Fibroblast of skin of right biceps (primary cell): ENCODE measurements at places on chromosomes 6 and 20.

GRCh38 chr6:4009486-4009885, 69.5 kb downstream of the FAM217A start:
- no peak for DNase-seq

DNA sequence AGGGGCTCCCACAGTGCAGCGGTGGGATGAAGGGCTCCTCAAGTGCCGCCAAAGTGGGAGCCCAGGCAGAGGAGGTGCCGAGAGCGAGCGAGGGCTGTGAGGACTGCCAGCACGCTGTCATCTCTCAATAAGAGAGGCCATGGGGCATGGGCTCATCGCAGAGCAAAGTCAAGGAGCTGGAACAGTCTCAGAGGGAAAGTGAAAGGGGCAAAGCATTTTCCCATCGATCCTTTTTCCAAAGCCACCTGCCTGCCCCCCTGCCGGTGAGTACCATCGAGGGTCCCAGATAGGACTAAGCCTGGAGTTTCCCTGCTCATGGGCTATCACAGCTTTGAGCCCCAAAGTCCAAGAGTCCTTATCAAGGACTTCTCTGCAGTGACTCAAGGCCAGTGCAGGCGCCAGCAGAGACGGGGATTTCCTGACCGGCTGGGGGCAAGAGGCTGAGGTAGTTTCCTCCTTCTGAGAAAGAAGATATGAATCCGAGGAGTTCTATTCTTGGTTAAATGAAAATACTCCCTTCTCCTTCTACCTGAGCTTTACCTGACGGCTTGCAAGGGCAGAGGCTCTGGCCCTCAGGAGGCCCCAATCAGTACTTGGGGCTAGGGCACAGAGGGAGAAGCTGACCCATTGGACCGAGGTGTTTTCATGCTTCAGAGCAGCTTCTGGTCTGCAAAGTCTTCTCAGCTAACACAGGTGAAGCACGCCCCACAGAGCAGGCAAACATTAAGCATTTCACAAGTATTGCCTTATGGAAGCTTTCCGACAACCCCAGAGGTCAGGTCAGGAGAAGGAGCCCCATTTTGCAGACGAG, 22.6 kb downstream of the ETV7 start:
- DNase-seq = no peak

GRCh38 chr6:49923826-49924225, 40.1 kb downstream of the DEFB114 start:
- no peak for DNase-seq

DNA sequence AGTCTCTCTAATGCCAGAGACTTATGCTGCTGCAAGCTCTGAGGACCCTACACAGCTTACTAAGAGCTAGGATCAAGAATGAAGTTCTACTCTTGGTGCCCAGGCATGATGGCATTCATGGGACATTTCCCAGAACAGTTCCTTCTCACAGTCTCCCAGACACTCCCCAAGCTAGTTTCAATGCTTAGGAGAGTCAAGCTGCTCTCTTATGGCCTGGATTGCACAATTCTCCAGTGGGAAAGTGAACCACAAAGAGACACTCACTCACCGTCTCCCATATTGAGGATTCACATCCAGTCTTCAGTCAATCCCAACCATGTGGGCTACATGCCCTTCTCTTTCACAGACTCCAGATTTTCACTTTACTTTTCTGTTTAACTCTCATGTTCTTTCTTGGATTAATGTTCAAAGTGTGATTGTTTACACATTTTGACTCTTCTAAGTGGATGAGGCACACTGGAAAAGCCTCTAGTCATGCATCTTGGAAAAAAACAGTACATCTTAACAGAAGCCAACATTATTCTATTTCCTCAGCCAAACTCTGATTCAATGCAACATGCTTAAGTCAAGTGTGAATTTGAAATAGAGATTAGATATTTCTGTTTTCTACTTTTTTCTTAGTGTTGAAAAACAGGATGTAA, 447.8 kb upstream of the BTBD3 start:
- DNase-seq = no peak

DNA sequence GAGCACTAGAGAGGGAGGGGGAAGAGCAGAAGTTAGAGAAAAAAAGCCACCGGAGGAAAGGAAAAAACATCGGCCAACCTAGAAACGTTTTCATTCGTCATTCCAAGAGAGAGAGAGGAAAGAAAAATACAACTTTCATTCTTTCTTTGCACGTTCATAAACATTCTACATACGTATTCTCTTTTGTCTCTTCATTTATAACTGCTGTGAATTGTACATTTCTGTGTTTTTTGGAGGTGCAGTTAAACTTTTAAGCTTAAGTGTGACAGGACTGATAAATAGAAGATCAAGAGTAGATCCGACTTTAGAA, 2.0 kb downstream of the ID4 start:
- DNase-seq = no peak

- DNase-seq = peak; percentile 52
Measured at GRCh38 chr6:112429226-112429625, 82.1 kb downstream of the RFPL4B start.

DNA sequence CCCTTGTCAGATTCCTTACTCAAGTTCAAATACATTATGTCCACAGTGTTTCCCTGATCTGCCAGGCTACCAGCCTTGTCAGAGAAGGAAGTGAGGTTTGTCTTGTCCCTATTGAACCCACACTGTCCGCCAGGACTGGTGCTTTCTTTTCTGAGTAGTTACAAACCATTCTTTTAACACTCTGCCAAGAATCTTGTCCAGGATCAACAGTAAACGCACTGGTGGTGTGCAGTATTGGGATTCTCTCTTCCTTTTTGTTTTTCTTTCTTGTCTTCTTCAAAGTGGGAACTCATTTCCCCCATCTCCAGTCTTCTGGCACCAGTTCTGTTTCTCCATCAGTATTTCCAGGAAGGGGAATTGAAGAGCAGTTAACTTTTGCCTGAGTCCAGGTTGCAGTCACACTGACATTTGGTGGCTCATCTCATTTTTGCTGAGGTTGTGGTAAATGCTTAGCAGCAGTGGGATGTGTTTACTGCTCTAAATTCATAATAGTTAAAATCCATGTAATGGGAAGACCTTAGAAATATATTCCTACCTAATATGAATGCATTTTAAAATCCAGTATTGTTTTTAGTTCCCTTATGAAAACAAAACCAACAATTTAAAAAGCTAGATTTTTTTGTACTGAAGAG, 295.3 kb downstream of the PRL start:
- peak; percentile 25 for DNase-seq
